ENCODE measurements at places on chromosomes 16 and 17.

- DNase-seq, result no peak
Measured at GRCh38 chr17:36136036-36136435, 32.4 kb downstream of the CCL4 start.

- DNase-seq, result no peak
Measured at GRCh38 chr17:42522798-42523278, 13.2 kb upstream of the NAGLU start.

- DNase-seq, result no peak
Measured at GRCh38 chr17:73198201-73198929, 5.5 kb downstream of the COG1 start.

GRCh38 chr16:81831722-81832126 lies 52.6 kb downstream of the PLCG2 start:
- DNase-seq, result peak; percentile 69

- peak; percentile 67 for DNase-seq
Measured at GRCh38 chr16:30458561-30459394, 13.1 kb upstream of the SEPHS2 start.

DNA sequence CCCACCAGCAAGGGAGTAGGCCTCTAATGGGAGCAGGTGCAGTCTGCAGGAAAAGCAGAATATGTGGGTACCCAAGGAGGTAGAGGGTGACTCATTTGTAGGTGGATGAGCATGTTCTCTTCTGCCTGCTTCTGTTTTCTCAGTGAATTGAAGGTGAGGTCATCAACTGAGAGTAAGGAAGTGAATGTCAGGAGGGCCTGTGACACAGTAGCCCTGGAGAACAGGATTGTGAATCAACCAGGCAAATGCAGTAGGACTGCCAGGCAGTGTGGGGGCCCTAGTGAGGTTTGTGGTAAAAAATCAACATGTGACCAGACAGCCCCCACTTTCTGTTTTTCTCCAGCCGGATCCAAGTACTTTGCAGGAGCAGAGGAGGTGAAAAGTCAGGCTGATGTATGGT lies 150.5 kb upstream of the SOX9 start:
- peak; percentile 12 for DNase-seq
